GM13976 (cell line): ENCODE measurements at places on chromosomes 2 and 18.

GRCh38 chr2:100814453-100814852 lies 5.5 kb upstream of the NPAS2 start:
- DNase-seq, result no peak

- DNase-seq, result no peak
Observed at GRCh38 chr2:72815655-72816278, 10.1 kb downstream of the EXOC6B start.

DNA sequence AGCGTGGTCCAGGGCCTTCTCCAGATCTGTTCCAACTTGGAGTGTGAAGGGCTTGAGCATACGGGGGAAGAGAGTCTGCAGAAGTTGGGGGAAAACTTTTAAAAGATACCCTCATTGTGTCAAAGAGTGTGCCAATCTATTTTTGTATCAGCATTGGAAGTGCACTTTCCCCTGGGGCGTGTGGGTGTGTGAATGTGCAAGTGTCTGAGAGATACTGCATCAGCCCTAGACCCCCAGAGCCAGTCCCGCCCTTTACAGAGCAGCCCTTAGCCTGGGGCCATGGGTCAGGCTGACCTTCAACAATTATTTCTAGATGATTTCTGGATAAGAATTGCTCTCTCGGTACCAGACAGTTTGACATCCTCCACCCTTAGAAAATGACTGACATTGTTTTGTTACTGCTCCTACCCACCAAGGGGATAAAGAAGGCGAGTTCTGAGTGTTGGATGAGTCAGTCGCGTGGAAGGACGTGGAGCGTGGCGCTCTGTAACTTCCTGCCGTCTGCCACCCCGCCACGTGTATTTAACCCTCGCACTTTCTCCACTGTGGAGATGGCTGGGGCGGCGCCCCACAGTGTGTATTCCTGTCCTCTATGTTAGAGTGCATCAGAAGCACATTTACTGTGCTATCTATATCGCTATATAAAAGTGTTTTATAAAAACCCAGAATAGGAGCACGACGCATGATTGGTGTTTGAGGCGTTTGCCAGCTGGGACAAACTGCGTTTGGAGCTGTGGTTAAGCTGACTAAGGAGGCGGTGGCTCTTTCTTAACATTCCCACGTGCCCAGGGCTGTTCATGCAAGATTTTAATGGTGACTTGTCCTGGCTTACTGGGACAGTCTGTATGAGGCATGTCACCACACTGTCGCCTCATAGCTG lies 122.6 kb downstream of the CABLES1 start:
- DNase-seq, result no peak

GRCh38 chr2:19847486-19847885 lies 54.3 kb downstream of the TTC32 start:
- DNase-seq, result no peak

DNA sequence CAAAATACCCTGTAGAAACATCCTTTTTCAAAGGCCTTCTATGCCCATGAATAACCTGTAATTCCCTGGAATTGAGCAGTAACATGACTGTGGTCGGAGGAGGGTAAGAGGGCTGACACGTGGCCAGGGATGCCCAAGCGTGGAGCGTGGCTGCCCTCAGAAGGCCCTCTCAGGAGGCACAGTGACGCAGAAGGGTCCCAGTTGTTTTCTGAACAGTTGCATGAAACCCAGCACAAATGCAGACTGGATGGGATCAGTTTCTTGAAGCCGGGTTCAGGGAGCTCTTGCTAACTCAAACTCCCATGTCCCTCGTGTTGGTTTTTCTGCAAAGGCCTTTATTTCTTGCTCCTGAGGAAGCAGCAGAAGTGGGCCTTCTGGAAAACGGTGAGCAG lies 237.0 kb downstream of the ALPK2 start:
- no peak for DNase-seq

GRCh38 chr2:161956738-161957137 lies 117.3 kb downstream of the DPP4 start:
- no peak for DNase-seq

GRCh38 chr2:31107591-31108300 lies 30.5 kb downstream of the GALNT14 start:
- no peak for DNase-seq
